ENCODE measurements at places on chromosomes 16 and 17.

- no peak for DNase-seq
These were observed 27.0 kb upstream of the DOC2B start for GRCh38 chr17:208429-208828.

DNA sequence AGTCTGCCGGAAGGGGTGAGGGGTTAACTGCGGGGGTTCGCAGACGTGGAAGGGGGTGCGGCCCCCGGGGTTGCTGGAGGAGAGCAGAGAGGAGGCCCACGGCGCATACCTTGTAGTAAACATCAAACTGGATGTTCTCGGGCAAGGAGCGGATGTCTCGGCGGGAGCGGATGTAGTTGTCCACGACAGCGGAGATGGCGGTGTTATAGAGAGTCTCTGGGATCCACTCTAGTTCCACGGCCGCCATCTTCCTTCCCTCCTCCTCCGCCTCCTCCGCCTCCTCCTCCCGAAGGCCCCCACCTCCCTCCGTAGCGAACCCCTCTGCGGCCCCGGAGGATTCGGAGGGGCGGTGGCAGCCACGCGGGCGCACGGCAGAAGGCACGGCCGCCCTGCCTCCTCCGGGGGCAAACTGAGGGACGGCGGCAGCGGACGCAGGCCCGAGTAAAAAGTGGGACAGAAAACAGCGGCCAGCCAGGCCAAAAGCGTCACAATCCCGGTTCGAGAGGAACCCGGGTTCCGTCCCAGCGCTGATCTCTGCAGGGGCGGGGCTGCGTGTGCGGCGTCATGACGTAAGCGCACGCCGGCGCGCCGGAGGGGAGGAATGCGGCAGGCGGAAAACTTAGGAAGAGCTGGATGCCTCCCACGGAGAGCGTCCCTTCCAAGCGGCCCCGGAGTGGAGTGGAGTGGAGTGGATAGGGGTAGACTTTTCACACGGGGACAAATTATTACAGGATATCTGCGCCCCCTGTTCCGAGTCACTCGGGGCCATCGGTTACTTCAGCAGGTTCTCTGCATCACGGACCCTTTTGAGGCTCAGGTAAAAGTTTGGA is at the start of gene APPBP2:
Gene APPBP2, minus strand, starts transcription at position 558 of the 830 bp plus-strand sequence. Its CDS starts 311 bp downstream, at position 247.
- DNase-seq = peak; percentile 43

- DNase-seq = no peak
These were observed 48.0 kb downstream of the GLG1 start for GRCh38 chr16:74558873-74559272.

- DNase-seq = peak; percentile 58
These were observed 17.5 kb downstream of the PRMT7 start for GRCh38 chr16:68328151-68328859.

GRCh38 chr16:22372882-22373661 is 1.3 kb downstream of the CDR2 start:
- no peak for DNase-seq

DNA sequence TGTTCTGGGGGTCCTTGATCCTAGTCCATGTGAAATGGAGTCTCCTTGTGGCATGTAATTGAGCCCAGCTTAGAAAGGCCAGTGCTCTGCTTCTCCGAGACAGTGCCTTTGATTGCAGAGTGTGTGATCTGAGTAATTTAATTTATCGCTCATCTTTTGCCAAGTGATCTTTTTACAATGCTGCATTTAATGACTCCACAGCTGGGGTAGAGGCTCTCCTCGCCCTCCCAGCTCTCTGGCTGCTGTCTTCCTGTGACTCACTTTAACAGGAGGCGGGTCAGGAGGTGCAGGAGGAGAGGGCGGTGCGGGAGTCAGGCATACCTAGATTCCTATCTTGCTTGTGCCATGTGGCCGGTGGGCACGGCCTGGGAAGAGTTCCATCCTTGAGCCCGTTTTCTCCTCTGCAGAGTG is 113.4 kb upstream of the FOXF1 start:
- DNase-seq = no peak

- DNase-seq = no peak
These were observed 98.5 kb downstream of the SOX9 start for GRCh38 chr17:72219137-72219823.

DNA sequence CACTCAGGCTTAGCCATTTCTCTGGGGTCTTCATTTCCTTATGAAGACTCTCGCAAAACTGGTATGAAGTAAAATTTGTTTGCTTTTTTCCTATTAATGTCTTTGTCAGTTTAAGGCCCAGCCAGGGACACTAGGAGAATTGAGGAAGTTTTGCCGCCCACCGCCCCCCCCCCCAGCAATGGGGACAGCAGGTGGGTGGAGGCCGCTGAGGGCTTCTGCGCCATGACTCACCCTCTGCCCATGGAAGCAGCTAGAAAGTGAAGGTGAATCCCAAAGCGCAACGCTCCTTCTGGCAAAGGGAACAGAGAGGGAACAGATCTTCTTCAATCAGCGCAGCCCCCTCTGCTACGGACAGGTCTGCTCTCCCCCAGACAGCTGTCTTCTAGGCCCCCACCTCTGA is 49.7 kb downstream of the MARF1 start:
- DNase-seq = no peak

DNA sequence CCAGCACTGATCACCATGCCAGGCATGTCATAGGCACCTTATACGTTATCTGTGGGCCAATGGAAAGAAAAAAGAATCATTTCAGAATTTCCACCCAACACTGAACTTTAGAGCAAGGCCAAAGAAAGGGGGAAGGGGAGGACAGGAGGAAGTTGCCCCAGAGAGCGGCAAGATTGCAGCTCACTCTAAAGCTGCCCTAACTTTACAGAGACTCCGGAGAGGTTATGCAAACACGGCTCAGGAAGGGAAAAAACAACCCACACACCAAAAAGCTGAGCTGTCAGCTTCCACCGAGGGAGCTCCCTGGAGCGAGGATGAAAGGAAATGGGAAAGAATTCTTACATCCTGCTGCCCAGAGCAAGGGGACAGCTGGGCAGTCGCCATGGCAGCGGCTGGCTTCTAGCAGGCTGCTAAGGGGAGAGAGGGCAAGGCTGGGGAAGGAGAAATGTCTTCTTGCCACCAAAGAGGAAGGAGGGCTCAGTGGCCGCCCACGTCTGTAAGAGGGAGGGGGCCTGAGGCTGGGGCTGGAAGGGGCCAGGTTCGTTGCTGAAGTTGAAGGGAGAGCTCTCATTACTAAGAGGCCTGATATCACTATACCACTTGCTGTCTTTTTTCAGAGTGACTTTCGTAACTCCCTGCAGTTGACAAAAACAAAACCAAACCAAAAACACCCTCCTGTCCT is 18.2 kb downstream of the COTL1 start:
- DNase-seq = no peak

GRCh38 chr17:37062021-37062420 is 113.3 kb downstream of the AATF start:
- no peak for DNase-seq

- DNase-seq = no peak
These were observed 3.0 kb upstream of the TFAP4 start for GRCh38 chr16:4275861-4276260.

DNA sequence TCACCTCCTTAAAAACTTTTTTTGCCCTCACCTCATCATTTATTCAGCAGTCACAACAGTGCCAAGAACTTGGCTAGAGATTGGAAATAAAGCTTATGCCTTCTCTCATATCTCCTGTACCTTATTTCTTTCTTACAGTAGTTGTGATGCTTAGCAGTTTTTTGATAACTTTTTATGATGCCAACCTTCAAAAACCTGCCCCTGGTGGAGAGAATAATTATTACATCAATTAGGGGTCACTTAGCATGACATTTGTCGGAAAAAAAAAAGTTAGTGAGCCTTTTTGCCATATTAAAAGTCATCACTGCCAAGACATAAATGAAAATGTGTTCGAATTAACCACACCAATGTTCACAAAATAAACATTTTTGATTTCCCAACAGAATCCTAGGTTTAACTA is 296.6 kb downstream of the WWOX start:
- no peak for DNase-seq

DNA sequence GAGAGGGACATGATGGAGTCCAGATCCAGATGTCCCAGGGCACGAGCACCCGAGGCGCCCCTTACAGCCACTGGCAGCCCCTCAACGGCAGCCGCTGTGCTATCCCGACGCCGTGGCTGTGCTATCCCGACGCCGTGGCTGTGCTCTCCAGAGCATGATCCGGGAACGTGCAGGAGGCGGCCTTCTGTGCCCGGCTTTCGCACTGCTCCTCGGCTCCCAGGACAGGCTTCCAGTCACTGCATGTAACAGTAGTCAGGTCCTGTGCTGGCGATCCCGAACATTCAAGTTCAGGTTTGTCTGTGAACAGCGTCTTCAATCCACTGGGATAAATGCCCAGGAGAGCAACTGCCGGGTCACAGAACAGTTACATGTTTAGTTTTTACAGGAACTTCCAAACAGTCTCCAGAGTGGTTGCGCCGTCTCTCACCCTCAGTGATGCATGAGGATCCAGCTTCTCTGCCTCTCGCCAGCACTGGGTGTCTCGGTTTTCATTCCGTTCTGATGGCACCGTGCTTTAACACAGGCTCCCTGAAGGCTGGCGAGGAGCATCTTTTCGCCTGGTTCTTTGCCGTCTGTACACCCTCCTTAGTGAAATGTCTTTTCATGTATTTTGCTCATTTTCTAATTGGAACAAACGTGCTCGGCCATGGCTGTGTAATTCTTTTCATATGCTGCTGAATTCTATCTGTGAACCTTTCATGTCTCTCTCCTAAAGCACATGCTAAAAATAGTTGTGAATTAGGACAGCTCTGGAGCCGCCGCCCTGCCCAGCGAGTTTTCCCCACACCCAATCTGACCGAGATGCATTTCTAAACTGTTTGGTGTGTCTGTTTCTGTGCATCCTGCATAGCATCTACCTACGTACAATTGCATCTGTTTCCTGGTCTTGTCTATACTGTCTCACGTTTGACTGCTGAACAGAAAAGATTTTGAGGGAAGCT is 72.6 kb upstream of the METRNL start:
- no peak for DNase-seq

DNA sequence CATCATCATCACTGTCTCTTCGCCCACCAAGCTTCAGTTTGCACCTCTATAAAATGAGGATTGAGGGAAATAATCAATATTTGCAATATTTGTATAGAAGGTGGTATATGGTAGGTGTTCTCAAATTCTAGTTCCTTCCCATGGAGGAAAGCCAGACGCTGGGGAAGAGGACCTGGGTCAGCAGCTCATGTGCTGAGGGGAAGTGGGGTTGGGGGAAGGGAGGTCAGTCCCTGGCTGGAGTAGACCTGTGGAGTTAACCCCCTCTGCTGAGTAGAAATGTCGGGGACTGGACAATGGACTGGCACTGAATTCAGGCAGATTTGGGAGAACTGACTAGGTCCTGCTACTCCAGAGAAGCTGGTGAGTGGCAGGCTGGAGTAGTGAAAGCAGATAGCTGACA is 12.8 kb upstream of the ITGB3 start:
- DNase-seq = no peak

DNA sequence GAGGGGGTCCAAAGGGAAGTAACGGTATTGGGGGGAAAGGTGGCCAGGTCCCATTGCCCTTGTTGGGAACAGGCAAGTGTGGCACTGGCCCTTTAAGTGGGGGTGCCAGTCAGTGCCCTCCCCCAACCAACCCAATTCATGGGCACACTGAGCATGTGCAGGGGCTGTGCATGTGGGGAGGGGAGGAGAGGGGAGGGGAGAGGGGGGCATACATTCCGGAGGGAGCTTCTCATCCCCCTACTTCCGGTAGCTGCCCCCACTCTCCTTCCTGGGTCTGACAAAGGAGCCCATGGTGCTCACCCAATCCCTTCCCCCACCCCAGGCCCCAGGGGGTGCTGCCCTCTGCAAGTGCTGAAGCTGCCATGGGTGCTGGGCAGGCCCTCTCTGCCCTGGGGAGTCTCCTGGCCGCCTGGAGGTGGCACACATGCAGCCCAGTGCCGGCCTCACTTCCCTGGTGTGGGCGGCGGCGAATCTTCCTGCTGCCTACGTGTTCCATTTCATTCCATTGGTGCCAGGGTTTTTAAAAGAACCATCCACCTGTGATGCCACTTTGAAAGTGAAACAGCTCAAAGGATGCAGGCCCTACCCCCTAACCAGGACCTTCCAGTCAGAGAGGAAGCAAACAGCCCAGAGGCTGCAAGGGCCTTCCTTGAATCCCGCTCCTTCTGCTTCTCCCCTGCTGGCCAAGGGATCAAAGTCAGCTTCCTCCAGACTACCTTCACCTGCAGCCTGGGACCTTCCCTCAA is 11.0 kb downstream of the HEXIM2 start:
- DNase-seq = no peak

GRCh38 chr16:81624760-81625543 is 154.1 kb upstream of the PLCG2 start:
- DNase-seq = no peak

DNA sequence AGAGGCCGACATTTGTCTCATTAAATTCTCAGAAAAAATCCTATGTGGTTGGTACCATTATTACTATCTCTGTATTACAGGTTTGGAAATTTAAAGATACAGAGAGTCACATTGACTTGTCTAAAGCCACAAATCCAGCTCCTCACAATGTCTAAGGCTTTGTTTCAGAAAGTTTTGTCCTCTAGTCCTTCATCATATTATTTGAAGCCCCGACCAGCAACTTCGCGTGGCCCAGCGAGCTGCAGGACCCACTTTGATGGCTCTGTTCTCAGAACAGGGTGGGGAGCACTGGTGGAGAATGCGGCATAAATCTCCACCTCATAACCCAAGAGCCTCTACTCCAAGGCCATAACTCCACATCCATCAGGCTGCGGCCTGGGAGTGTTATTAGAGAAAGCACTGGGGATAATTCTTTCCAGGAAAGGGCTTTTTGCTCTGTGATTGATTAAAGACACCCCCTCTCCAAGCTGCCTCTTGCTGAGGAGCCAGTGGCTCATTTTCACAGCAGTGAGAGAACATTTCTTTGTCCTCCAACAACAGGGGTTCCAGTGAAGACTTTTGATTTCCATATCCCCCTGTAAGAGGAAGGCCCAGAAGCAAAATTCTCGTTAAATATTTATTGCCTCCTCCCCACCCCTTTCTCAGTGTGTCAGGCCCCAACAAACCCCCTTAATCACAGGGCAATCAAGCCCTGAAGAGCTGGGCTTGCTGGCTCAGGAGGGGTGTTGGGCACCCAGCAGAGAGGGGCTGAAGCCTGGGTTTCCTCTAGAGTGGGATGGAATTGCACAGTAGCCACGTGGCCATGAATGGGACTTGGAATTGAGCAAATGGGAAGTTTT is 113.7 kb upstream of the CDH11 start:
- DNase-seq = no peak

DNA sequence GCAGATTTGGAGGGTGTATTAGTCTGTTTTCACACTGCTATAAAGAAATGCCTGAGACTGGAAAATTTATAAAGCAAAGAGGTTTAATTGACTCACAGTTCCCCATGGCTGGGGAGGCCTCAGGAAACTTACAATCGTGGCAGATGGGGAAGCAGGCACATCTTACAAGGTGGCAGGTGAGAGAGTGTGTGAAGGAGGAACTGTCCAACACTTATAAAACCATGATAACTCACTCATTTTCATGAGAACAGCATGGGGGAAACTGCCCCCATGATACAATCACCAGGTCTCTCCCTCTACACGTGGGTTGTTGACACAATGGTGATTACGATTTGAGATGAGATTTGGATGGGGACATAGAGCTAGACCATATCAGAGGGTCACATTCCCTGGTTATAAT is 195.6 kb downstream of the RGS9 start:
- no peak for DNase-seq

DNA sequence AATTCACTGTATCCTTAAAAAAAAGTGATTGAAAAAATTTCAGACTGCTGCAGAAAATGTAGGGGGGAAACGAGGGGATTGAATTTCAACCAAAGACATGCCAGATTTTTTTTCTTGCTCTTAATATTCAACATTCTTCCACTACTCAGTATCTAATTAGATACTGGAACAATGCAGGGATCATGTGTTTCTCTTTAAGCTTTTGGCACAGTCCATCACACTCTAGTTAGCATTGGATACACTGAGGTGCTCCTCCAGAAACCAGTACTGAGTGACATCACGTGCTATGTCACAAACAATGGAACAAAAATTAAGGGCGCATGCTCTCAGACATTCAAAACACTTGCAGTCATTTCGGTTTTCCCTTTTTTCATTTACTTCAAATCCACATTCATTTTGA is 298.6 kb upstream of the PSMD7 start:
- DNase-seq = no peak

Measured in stimulated activated CD8-positive, alpha-beta memory T cell treated with anti-CD3 and anti-CD28 coated beads, Interleukin-4, amount 100 ng/mL, for 1 hour (primary cell).